ENCODE measurements at places on chromosomes 12 and 14. TPM values are rescaled to one million over a fixed set of nuclear protein-coding genes. Genes with fewer than 3 reads are reported as not detected.

DNA sequence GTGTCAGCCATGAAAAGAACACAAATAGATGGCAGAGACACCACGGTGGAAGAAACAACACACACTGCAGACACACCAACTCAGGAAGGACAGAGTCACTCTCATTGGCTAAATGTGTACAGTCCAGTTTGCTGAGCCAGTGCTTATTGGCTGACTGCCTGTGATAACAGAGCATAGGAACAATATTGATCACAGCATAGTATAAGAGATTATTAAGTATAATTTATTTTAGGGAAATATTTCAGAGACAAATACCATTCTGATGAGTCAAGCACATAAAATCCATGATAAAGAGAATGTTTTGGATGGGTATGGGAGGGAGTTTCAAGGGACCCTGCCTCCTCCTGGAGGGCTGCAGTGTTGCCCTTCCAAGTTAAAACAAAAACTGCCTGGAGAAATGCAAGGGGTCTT lies 50.9 kb downstream of the BTG1 start:
- DNase-seq = no peak

DNA sequence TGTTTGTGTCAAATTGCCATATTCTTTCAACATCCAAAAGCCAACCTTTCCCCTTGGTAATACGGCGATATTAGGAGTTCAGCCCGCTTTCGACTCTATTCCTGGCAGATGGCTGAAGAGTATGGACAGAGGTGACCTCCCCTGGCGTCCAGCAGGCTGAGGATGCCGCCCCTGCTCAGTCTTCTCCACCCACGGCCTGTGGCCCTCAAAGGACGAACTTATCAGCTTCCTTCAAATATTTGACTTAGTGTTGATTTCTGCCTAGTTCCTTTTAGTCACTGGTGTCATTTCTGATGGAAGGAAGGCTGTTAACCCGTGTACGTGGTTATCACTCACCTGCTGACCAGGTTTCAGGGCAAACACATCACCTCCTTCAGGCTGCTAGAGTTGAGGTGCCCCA lies 65.0 kb downstream of the TESC start:
- DNase-seq = no peak

DNA sequence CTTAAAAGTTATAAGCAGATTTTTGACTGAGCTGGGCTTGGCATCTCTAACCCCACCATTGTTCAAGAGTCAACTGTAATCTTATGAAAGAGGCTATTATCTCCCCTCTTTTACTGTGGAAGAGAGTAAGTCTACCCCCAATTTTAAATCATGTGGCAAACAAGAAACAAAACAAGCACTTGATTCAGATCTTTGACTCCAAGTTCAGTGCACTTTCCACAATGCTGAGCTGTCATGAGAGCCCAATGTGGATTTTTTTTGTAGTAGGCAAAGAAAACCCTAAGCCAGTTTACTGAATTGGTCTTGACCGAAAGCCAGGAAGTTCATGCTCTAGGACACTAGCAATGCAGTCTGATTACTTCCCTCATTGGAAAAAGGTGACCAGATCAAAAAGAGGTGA lies 306.2 kb downstream of the GALC start:
- no peak for DNase-seq

GRCh38 chr12:615620-616019 lies 47.6 kb downstream of the NINJ2 start:
- no peak for DNase-seq

GRCh38 chr12:121717041-121717699 lies 4.6 kb downstream of the TMEM120B start:
- DNase-seq = no peak

GRCh38 chr14:24300326-24300980 lies 803 bp downstream of the NOP9 start:
- no peak for DNase-seq

DNA sequence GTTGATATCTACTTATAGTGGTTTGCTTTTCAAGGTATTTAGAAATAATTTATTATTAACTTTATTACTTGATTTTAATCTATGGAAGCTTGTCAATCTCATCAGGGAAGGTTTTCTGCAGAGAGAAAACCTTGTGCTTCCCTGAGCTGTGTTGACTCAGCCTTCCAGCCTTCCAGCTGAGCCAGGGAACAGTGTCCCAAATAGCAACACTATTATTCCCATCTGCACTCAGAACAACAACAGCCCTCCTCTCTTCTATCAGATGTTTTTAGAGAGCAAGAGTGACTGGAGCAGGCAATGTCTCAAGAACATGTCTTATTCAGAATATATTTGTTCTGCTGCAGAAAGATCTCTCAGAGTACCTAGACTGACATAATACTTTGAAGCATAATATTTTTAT lies 389.9 kb upstream of the GARIN6 start:
- no peak for DNase-seq

DNA sequence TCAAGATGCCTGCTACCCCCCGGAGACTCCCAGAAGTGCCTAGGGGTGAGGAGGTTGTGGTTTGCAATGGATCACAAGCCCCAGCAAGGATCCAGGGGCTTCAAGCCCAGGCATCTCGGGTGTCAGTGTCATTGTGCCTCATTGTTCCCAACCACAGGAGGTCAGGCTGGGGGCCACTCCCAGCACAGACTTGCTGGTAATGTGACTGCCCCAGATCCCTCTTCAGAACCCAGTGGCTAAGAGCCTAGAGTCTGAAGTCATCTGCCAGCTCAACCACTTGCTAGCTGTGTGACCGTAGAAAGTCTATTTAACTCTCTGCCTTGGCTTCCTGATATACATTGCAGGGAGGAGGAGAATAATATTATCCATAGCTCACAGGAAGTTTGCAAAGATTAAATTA lies 7.7 kb upstream of the ASB2 start:
- DNase-seq = no peak

GRCh38 chr12:131912518-131913274 lies 16.4 kb upstream of the PUS1 start:
- DNase-seq = peak; percentile 94

DNA sequence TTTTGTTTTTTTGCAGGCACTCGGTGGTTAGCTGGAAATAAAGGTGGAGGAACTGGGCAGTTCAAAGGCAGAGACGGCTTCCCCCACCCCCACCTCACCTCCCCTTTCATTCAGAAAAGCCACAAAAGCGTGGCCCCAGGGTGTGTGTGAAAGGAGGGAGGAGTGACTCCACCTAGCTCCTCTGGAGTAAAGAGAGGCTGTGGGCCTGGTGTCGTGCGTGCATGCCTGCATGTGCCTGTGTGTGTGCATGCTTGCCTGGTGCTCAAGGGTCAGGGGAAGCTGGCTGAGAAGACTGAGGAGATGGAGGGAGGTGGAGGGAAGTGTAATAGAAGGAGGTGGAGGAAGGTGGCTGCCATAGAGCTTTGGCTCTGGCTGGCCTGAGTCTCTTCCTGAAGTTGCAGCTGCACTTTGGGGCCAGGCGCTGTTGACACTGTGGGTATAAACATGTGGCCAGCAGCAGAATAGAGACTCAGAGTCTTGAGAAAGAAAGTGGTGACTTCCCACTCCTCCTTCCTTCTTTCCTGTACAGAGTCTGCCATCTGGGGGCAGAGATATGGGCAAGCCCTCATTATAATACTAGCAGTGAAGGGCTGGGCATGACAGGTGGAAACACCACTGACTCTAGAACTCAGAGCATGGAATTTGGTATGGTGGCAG lies 36.9 kb upstream of the SINHCAF start:
- DNase-seq = peak; percentile 33

- no peak for DNase-seq
Measured at GRCh38 chr14:88142997-88143396, 138.1 kb downstream of the GPR65 start.

GRCh38 chr12:131693149-131693548 lies 17.7 kb upstream of the SFSWAP start:
- DNase-seq = no peak

GRCh38 chr12:51777457-51777856 lies 71.1 kb downstream of the FIGNL2 start:
- no peak for DNase-seq

Gene PRPH
- total RNA-seq = 0.70 TPM

Gene RNF212B
- not detected for total RNA-seq

Gene EPYC
- not detected for total RNA-seq

All from heart left ventricle (tissue), 16 donors.